Naive thymus-derived CD4-positive, alpha-beta T cell (primary cell): ENCODE measurements at places on chromosomes 2 and 18. TPM values are rescaled to one million over a fixed set of nuclear protein-coding genes. Genes with fewer than 3 reads are reported as not detected.

The CRYGA gene
- not detected for total RNA-seq

The CD207 gene
- not detected for total RNA-seq

The HJURP gene
- total RNA-seq: 60.5 and 67.1 TPM in 2 replicates

DNA sequence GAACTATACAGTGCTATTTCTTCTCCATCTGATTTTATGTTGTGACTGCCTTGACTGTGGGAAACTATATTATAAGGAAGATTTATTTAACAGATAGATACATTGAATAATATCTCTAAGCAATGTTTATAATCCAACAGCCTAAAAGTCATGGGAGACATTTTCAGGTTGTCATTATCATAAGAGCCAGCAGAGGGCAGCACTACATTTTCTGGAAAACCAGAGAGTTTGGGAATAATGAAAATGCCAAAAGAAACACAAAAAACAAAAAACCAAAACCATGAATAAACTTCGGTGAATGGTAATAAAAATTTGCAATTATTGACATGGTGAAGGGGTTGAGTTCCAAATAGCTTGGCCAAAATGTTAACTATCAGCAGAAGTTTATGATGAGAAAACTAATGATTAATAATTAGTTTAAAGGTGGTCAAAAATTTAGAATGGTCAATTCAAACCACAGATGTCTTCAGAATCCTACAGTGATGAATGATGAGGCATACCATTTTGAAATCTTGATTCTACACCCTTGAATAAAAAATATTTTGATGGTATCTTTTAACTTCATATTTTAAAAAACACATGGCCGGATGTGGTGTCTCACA lies 4.7 kb downstream of the EEF1B2 start:
- peak; percentile 38 for DNase-seq

DNA sequence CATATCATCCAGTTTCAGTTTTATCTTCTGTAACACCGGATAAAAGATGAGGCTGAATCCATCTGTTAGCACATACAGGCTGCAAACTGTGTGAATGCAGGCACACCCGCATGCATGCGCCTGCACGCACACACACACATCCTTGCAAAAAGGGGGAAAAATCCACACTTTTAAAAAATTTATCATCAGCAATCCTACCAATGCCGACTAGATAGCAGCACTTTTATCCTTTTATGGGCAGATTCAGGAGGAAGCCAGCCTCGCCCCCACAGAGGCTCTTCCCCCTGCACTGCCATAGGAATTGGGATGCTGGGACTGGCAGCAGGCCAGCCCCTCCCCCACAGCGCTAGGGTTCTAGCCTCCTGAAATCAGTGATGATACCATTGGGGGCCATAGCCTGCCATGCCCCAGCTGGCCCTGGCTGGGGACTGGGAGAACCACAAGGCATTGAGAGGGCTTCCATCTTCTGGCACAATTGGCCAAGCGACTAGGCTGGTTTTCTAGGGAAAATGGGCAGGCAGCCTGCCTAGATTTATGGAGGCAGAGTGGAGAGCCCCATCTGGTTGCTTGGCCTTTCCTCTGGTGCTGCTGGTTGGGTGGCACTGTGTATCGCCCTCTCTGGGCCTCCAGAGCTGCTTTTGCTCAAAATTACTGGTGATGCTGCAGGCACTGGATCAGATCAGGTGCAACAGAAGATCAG lies 25.5 kb downstream of the CYRIA start:
- DNase-seq: no peak

DNA sequence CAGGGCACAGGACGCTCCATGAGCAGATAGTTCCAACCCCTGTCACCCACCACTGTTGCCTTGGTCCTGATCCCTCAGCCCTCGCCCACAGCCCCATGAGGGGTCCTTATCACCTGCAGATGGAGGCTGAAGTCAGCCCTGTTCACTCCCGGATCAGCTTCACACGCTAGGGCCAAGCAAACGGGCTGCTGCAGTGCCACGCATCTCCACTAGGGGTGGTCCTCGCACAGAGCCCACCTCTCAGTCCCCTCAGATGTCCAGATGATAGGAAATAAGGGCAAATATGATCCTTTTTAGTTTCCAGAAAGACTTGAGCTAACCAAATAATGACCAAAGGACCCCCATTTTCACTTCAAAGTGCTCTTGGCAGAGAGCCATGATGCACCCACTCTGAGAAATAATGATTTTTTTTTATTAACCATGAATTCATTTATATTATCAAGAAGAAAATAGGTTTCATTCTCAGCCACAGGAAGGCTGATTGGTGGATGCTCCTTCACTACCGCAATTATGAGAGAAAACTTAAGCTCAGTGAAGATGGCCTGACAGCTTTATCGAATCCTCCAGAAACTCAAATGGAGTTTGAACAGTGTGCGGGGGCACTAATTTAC lies 71.9 kb upstream of the KLHL29 start:
- no peak for DNase-seq

DNA sequence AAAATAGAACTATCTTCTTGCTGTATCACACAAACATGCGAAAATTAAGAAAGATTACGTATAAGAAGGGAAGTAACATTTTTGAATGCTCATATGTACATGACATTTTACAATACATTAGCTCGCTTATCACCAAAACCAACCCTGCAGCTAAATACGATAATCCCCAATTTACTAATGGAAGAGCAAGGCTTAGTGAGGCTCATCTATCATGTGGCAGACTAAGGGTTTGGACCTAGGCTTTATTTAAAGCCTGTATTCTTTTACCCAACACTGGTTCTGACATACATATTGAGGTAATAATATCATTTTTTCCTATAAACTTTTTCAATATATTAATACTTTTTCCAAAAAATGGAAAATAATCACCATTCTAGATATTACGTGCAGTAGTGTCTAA lies 116.8 kb upstream of the TTC39C start:
- no peak for DNase-seq

DNA sequence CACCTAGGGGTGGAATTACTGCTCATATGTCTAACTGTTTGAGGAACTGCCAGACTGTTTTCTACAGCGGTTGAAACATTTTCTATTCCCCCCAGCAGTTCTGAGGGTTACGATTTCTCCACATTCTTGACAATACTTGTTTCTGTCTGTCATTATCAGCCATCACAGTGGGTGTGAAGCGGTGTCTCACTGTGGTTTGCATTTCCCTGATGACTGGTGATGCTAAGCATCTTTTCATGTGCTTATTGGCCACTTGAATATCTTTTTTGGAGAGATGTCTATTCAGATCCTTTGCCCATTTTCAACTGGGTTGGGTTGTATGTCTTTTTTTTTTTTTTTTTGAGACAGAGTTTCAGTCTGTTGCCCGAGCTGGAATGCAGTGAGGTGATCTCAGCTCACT lies 63.0 kb downstream of the ADNP2 start:
- DNase-seq: no peak

The LYG1 gene
- 2.2 and 3.1 TPM in 2 replicates for total RNA-seq

GRCh38 chr2:149315461-149315860 lies 14.9 kb upstream of the LYPD6 start:
- DNase-seq: no peak

The VIL1 gene
- 0.69 TPM for total RNA-seq

DNA sequence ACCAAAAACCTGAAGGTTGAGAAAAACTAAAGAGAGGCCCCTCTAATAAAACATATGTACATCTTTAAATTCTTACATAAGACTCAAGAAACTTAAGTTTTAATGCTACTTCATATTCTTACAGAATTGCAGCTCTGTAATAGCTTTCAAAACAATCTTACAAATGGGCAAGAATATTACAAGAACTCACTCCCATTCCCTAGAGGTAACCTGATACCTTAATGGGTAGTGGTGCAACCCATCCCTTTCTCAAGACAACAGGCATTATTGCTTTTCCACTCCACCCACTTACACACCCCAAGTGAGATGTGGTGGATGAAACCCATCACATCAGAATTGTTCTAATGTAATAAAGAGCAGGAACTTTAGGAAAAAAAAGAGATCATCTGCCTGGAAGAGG lies 103.7 kb downstream of the RBMS1 start:
- DNase-seq: no peak

DNA sequence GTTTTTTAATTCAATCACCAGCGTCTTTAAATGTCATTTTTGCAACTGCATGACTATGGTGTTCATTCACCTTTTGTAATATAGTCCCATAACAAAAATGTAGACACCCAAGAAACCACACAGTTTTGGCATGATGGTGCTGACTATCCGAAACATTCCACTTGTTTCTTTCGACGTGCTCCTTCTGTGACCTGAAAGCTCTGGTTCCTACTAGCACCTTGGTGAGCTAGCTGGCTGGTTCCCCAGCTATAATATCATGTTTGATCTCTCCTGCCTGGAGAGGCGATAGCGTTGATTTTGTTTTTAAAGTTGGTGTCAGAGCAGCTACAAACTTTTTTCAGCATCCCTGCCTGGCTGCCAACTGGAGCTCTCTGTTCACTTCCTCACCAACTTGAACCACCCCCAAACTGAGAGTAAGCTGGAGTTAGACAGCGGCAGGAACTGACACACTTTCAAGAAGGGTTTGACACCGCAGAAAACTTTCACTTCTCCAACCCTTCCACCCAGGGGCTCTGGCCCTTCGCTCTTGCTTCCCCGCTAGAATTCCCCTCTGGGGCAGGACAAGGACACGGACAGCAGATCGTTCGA lies 1.1 kb downstream of the ATAD2B start:
- DNase-seq: peak; percentile 63

The G6PC2 gene
- total RNA-seq: not detected

The MOGAT1 gene
- total RNA-seq: not detected in 2 replicates

GRCh38 chr2:33531549-33532059 lies 55.2 kb downstream of the RASGRP3 start:
- DNase-seq: no peak

DNA sequence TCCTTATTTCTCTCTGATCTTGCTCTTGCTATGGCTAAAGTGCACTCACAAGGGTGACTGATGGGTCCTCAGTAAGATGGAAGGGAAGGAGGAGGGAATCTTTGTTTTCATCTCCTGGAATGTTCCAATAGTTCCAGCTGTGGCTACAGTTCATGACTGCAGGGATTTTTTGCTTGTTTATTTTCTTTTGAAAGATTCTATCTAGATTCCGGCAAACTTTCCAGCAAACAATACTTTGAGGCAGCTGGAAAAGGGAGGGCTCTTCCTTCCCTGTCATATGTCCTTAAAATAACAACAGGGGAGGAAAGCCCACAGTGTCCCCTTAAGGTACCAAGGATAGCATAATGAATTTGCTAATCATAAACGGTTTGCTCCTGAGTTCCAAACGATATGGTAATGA lies 111.3 kb upstream of the SLC14A2 start:
- no peak for DNase-seq

DNA sequence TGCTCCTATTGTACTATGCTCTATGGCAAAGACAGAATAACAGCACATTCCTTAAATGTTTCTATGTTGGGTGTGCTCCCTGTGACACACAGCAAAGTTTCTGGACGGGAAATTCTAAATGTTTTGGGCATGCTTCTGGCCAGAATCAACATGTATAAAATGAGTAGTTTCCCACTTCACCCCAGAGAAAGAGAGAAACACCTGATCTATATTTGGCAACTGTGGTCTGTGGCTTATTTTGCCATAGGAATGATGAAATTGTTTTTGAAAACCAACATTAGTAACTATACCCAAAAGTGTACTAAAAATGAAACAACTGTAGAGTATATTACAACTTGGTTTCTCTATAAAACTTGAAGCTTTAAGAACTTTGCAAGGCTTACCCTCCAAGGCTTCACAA lies 89.1 kb downstream of the RAD51AP2 start:
- DNase-seq: no peak

- peak; percentile 70 for DNase-seq
These were observed 33.3 kb downstream of the DOK1 start for GRCh38 chr2:74587664-74588277.

- DNase-seq: no peak
These were observed 9.4 kb upstream of the PAX3 start for GRCh38 chr2:222307978-222308730.

DNA sequence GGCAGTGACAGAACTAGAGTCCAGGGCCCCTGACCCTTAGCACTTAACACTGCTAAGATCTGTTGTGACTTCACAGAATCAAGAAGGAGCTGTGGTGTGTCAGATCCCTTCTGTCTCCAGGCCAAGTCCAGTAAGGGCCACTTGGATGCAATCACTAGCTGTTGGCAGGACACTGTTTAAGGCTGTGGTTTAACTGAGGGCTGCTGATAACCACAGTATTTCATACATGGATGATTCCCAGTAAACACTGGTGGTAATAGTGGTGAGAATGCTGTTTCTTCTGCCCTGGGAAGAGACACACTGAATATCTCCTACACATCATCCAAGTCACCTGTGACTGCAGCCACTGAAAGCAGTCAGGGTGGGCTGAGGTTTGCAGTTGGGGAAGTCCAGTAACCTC lies 77.7 kb upstream of the FBXO11 start:
- no peak for DNase-seq

The SERPINB12 gene
- not detected in 2 replicates for total RNA-seq

- DNase-seq: no peak
These were observed 31.3 kb upstream of the DNAH7 start for GRCh38 chr2:196099916-196100315.

GRCh38 chr2:165113414-165113813 lies 90.4 kb downstream of the SCN3A start:
- DNase-seq: no peak

GRCh38 chr2:143823876-143824275 lies 694.7 kb downstream of the ARHGAP15 start:
- no peak for DNase-seq

The TXNDC2 gene
- not detected for total RNA-seq

DNA sequence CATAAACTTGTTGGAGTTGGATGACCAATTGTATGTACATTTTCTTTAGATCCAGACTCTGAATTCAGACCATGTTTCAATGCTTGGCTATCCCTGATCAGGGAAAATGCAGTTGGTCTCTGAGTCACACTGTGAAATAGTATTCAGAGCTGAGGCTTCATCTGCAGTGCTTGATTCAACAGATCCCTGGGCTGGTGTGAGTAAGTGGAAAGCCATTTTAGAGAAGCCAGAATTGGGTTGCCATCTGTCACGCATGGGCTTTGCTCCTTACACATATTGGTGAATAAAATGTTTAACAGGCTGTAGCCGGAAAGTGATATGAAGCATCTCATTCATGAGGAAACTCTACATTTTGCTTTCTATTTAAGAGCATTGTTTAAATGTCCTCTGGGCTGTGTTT lies 50.0 kb upstream of the ACYP2 start:
- DNase-seq: no peak

The LRRC30 gene
- total RNA-seq: not detected

- no peak for DNase-seq
These were observed 88.4 kb upstream of the CELF4 start for GRCh38 chr18:37654034-37654433.

The REG3G gene
- not detected in 2 replicates for total RNA-seq

GRCh38 chr2:214699236-214699635 lies 110.2 kb downstream of the BARD1 start:
- no peak for DNase-seq
